Osteocyte (in vitro differentiated cells): ENCODE measurements at places on chromosomes 3 and 15.
A peak's percentile ranks its signal among the peaks of the same experiment; 100 is the strongest.

DNA sequence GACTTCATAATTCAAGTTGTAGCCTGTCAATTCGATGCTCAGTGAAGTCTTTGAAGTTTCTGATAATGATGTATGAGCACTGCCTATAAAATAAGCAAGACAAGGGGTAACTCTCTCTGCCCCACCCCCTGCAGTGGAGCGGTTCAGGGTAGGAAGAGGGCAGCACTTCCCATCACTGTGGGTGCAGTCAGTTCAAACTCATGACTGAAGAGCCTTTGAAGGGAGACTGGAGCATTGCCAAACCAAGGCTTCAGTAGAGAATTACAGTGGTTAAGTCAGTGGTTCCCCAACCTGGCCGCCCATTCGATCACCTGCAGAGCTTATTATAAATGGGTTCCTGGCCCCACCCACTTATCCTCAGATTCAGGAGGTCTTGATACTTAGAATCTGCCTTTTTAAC is 190.6 kb downstream of the SHQ1 start:
- DNase-seq: no peak

DNA sequence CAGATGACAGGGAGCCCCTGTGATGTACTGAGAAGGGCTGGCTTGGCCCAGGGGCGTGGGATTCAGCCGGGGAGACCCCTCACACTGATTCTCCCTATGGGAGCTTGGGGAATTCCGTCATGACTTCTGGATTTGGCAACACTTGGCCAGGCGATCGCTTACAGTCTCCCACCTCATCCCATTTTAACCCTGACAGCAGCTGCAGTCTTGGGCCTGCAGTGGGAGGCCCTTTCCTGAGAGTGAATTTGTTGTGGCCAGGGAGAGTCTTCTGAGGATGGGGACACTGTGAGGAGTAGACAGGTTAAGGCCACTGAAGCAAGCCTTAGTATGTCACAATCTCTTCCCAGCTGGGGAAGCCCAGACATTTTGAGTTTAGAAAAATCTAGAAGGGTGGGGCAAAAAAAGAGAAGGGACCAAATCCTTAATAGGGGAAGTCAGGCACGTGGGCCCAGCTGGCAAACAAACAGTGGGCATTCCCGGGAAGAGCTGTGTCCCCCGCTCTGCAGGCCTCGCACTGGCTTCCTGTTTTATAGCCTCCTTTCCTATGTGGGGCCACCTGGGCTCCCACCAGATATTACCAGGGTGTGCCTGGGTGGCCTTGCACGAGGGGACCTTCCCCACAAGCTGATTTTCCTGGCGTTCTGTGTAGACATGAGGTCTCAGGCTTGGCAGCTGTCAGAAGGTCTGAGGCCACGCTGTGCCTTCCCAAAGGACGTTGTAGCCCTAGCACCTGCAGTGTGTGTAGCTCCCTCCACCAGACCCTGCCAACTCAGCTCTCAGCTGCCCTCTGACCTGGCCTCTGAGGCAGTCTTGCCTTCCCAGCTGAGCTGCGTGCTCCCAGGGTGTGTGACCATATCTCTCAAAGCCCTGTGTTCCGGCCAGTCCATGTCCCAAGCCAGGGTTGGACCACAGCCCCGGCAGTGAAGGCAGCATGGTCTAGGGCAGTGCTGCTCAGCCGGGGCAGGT is 64.5 kb downstream of the FEM1B start:
- no peak for DNase-seq

DNA sequence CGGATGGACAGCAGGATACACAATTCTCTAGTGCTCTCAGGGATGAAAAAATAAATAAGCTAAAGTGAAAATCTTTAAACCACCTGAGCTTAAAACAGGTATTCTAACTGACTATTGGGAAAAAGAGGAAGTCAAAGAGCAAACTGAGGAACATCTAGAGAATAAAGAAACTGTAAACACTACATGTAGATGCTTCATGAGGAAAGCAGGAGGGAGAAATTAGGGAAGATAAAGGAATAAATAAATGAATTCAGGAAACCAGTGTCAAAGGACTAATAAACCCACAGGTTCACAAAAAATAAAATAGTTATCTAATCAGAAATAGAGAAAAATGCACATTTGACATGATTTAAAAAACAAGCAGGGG is 525 bp upstream of the MCCC1 start:
- no peak for DNase-seq

DNA sequence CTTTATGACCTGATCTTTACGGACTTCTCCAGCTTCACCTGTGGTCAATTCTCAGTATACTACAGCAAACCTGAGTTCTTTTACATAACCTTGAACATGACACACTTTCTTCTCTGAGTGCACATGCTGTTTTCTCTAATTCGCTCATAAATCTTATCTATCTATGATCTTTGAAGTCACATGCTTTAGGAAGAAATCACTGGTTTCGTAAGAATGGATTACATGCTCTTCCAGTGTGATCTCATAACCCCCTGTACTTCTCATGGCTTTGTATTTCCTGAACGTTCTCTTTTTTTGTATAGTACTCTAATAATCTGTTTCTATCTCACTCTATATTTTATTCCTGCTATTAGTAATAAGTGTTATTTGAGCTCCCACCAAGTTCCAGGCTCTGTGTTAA is 1165.2 kb downstream of the TBL1XR1 start:
- DNase-seq: no peak

DNA sequence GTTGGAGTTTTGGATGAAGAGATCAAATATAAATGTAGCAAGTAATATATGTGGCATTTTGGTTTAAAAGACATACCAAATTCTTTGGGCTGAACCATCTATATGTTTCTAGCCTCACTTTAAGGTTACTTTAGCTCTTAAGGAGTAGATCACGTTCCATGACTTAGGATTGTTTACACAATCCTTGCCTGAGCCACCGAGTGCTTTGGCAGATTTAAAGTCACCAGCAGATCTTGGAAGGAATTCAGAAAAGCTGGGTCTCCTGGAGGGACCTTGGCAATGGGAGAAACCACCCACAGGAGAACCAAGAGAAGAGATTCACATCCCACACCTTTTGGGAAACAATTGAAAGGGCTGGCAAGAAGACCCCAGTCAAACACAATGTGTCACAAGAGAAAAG is 54.5 kb downstream of the TM4SF18 start:
- no peak for DNase-seq

DNA sequence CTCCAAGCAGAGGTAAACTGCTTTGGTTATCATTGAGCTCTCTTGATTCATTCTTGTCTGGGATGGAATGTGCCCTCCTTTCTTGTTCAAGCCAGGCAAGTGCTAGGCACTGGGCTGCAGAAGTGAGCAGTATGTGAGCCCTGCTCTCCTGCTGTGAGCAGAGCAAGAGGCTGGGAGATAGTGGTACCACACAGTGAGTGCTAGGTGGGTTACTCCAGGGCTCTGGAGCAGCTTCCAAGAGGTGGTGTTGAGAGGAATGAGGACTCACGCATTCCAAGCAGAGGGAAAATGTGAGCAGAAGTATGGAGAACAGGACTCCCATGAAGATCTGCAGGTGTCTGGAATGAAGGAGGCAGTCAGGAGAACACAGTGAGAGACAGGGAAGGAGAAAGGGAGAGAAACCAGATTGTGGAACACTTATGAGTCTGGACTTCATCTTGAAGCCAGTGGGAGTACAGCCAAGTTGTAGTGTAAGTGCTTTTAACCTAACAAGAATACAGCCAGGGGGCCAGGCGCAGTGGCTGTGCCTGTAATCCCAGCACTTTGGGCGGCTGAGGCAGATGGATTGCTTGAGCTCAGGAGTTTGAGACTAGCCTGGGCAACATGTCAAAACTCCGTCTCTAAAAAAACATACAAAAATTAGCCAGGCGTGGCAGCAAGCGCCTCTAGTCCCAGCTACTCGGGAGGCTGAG is 199.9 kb upstream of the CTDSPL start:
- no peak for DNase-seq

DNA sequence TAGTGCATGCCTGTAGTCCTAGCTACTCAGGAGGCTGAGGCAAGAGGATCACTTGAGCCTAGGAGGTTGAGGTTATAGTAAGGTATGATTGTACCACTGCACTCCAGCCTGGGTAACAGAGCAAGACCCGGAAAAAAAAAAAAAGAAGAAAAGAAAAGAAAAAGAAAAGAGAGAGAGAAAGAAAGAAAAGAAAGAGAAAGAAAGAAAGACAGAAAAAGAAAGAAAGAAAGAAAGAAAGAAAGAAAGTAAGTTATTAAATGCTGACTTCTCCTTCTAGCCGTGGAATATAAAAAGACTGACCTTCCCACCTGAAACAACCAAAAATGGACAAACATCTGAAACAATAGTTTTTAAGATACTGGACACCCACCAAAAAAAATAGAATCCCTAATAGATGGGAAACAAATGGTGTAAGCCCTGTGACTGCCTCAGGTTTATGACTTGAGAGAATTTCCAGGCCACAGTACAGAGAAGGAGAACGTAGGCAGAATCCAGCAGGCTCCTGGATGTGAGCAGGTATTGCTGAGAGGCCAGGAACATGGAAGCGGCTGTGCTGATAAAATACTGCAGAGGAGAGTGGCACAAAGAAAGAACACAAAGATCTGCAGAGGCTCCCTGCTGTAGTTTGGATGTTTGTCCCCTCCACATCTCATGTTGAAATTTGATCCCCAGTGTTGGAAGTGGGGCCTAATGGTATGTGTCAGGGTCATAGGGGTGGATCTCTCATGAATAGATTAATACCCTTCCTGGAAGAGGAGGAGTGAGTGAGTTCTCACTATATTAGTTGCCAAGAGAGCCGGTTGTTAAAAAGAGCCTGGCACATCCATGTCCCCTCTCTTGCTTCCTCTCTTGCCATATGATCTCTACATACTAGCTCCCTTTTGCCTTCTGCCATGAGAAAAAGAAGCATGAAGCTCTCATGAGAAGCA is 41.8 kb upstream of the PRSS50 start:
- no peak for DNase-seq

GRCh38 chr15:44219073-44219472 is 24.0 kb upstream of the FRMD5 start:
- no peak for DNase-seq

GRCh38 chr15:51092480-51093040 is 2.1 kb downstream of the TNFAIP8L3 start:
- DNase-seq: no peak

- no peak for DNase-seq
These were observed 19.0 kb downstream of the APBA2 start for GRCh38 chr15:28904541-28905315.

GRCh38 chr15:99578809-99579208 is 13.0 kb downstream of the MEF2A start:
- no peak for DNase-seq

DNA sequence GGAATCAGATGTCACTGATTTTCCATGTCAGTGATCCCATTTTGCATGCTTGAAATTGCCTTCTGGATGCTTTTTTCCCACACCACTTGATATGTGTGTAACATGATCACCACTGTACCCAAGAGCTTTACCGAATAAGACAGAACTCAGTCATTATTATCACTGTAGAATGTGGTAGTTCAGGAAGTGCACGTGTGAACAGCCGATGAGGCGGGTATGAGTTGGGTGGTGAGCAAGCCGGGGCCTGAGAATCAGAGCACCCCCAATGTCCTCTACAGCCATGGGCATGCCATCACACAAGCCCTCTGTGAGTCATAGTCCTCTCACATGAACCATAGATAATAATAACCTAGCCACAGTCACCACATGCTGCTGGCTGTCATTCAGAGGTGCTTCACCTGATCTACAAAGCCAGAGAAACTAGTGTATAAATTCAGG is 470.8 kb downstream of the SOX2 start:
- DNase-seq: no peak

DNA sequence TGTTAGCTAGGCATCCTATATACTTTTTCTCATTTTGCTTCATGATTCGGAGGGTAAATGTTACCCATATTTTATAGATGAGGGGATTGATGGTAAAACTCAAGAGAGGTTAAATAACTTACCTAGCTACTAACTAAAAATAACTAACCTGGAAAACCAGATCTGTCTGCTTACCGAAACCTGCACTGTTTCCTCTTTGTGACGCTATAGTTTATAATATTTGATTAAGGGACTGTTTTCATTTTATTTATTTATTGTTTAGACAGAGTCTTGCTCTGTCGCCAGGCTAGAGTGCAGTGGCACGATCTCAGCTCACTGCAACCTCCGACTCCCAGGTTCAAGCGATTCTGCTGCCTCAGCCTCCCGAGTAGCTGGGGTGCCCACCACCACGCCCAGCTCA is 55.9 kb downstream of the MAP6D1 start:
- DNase-seq: no peak

GRCh38 chr3:106299300-106300098 is 430.7 kb upstream of the CBLB start:
- DNase-seq: no peak

DNA sequence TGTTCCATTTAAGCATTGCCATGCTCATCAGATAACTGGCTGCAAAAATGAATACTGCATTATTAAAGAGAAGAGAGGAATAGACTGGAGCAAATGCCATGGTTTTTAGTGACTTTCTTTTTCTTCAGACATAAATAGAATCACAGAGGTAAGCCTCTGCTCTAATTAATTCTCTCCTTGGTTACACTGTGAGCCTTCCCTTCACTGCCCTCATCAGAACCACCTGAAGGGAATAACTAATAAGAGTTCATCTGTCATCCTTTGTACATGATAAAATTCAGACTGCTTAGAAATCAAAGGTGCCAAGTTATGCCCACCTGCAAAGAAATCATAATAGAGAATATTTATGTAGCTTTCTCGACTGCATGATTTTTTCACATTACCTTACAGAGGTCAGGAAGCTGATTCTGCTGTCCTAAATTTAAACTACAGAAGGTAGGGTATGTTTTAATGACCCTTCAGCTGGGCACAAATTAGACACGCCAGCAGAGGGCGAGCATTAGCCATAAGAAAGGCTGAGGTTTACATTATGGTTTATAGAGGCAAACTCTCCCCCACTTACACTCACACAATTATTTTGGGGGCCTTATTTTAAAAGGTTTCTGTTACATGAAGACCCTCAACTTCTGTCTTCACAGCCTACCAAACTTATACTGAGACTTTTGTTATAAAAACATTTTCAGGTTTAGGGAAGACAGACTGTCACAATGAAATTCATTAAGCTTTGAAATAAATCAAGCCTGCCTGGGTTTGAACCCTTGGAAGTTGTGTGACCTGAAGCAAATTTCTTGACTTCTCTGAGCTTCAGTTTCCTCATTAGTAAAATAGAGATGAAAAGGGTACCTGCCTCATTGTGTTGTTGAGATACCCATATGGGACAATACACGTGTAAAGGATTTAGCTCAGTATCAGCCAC is 15.3 kb upstream of the UNC13C start:
- DNase-seq: no peak

- DNase-seq: peak; percentile 23
These were observed 23.3 kb downstream of the SLC6A20 start for GRCh38 chr3:45773072-45773471.

- DNase-seq: peak; percentile 49
These were observed 19.6 kb upstream of the TASOR start for GRCh38 chr3:56702490-56703315.

GRCh38 chr3:12963922-12964701 is 109.1 kb downstream of the IQSEC1 start:
- no peak for DNase-seq

- DNase-seq: no peak
These were observed 180.0 kb downstream of the CD47 start for GRCh38 chr3:107910713-107911259.

DNA sequence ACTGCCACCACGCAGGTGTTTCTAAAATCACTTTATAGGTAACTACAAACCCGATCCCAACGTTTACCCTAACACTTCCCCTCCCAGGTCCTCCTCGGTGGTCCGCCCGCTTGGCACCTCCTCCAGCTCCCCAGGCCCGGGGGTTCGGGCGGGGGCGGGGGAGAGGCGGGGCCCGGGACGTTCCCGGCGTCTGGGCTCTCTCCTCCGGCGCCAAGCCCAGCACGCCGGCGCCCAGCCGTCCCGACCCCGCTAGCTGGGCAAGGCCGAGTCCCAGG is 562 bp downstream of the CGGBP1 start:
- no peak for DNase-seq

GRCh38 chr3:52402101-52402521 is 42.8 kb downstream of the SEMA3G start:
- no peak for DNase-seq
